ENCODE measurements at places on chromosomes 16 and 17.

DNA sequence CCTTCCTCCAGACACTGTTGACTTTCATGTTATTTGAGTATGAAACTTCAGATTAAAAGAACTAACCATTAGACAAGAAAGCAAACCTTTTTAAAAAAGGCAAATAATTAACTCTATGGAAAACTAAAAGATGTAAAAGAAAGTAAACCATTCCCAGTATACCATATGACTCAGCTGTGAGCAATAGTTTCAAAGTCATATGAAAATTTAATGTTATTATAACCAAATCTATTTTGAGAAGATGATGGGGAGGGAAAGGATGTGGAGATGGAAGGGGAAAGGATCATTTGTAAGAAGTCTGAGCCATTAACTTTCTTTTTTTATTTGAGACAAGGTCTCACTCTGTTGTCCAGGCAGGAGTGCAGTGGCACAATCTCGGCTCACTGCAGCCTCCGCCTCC lies 131.8 kb downstream of the IRX5 start:
- DNase-seq: no peak

GRCh38 chr16:67451061-67451703 lies 20.3 kb downstream of the HSD11B2 start:
- no peak for DNase-seq

GRCh38 chr17:56934280-56934679 lies 20.4 kb upstream of the TRIM25 start:
- peak; percentile 19 for DNase-seq

GRCh38 chr17:40452216-40452787 lies 9.1 kb downstream of the IGFBP4 start:
- peak; percentile 42 for DNase-seq

Data from stimulated activated CD4-positive, alpha-beta T cell treated with anti-CD3 and anti-CD28 coated beads, Interleukin-1b, Interleukin-23, amount 100 ng/mL, for 48 hours (primary cell).